ENCODE measurements at places on chromosomes 1 and 21. TPM values are rescaled to one million over a fixed set of nuclear protein-coding genes. Genes with fewer than 3 reads are reported as not detected.

GRCh38 chr1:92210701-92211100, 7.0 kb upstream of the C1orf146 start:
- DNase-seq: no peak

HCRTR1 gene
- 0.43 TPM for total RNA-seq

- no peak for DNase-seq
Measured at GRCh38 chr1:55120538-55120937, 81.2 kb downstream of the PCSK9 start.

DNA sequence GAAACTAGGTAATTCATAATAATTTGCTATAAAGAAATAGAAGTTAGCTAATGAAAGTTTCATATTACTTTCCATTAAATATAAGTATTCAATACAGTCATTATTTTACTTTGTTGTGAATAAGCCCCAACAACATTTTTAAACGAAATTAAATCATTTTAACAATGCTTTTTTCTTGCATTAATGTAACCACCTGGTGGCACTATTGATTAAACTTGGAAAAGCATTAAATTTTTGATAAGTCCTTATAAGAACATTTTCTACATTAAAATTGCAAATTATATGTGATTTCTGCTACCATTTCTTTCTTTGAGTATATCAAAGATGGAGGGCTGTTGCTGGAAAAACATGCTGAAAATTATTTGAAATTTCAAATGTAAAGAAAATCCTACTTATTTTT, 918.8 kb upstream of the TMPRSS15 start:
- DNase-seq: no peak

VWA5B1 gene
- 0.22 TPM for total RNA-seq

PGLYRP3 gene
- not detected for total RNA-seq

DNA sequence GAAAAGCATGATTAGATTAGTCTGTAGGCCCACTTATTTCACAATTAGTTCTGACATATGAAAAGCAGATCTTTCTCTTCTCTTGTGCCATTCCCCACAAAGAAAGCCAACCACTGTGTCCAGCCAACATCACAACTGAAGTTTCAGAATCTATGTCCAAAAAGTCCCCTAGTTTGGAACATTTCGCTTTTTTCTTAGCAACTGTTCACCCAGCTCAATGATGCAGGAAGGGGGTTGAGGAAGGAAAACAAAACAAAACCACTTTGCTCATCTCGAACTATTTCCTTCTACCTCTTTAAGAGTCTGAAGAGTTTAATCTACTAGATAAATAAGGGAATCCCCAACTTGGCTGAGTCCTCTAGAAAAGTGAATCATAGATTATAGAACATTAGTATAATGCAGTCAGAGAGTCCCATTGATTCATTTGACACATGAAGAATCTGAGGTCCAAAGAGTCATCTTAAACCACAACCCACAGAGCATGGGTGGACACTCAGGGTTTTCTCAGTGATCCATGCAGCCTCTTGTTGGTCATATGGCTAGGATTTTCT, 159.3 kb upstream of the SGIP1 start:
- DNase-seq: no peak

DNA sequence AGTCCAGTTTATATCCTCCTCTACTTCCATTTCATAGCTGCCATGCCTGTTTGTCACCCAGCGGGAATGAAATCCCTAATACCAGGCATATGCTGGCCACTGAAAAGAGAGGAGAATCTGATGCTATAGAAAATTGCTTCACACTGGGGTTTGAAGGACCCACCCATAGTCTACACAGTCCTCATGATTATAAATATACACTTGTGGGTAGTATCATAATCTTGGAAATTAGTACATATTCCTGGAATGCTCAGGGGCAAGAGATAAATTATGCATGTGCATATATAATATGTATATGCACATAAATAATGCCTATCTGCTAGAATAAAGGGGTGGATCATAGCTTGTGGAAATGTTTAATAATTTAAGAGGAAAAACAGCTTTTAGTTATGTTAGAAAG, 105.8 kb downstream of the PRRX1 start:
- no peak for DNase-seq

RNU1-2 gene
- total RNA-seq: not detected

DNA sequence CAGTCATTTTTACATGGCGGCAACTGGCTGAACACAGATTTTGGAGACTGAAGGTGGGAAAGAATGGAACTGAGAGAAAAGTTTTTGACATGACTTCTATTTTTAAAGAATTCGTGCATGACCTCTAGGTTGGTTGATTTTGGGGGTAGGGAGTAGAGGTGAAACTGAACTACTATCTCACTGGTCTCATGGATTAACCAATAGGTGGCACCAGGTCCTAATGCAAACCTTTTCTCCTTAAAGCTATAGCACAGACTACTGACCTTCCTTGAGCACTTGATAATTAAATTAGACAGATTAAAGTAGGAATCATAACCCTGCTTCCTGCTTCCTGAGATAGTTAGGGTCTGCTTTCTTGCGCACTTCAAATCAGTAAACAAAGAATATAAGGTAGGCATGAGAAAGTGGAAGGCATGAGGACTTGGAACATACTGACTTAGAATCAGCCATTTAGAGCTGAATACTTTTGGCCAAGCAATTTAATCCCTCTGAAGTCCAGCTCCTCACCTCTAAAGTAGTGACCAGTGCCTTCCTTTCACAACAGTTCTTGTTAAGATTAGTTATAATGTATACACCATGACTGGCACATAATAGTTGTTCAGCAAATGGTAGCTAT, 206.0 kb downstream of the CENPF start:
- DNase-seq: no peak

GRCh38 chr21:44734841-44735240, 23.5 kb upstream of the TSPEAR start:
- no peak for DNase-seq

GRCh38 chr1:85042413-85042812, 5.9 kb downstream of the MCOLN3 start:
- no peak for DNase-seq

PTPN22 gene
- 0.33 TPM for total RNA-seq

GUCA2A gene
- not detected for total RNA-seq

- peak; percentile 11 for DNase-seq
Measured at GRCh38 chr1:33721301-33721815, 142.5 kb upstream of the HMGB4 start.

PRAMEF6 gene
- total RNA-seq: not detected

SPATA17 gene
- total RNA-seq: 0.41 TPM

DNA sequence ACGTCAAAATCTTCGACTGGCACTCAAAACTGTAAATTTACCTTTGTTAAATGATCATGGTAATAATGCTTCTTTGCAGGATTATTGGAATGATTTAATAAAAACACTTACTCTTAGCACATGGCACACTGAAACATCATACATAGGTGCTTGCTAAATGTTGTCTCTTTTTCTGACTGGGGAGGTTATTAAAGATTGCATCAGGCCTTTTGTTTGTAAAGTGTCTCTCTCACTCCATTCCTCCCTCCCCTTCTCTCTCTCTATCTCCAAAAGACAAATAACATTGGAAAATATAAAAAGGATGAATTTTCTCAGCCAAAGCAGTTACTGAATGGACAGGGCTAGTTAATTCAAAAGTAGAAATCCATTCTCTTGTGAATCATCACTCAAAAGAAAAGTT, 404.2 kb downstream of the DPYD start:
- no peak for DNase-seq

S100A7 gene
- not detected for total RNA-seq

GRCh38 chr21:28773036-28773435, 219.6 kb downstream of the LTN1 start:
- DNase-seq: no peak

- no peak for DNase-seq
Measured at GRCh38 chr1:96962216-96962615, 240.6 kb downstream of the PTBP2 start.

OR2L2 gene
- total RNA-seq: not detected

DNA sequence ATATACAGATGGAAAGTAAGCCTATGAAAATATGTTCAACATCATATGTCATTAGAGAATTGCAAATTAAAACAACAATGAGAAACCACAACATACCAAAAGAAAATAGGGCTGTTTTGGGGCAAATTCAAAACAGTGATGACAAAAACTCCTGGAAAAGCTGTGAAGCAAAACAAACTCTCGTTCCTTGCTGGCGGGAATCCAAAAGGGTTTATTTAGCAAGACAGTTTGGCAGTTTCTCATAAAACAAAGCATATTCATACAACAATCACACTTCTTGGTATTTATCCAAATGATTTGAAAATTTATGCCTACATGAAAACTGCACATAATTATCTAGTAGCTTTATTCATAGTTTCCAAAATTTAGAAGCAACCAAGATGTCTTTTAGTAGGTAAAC, 44.4 kb downstream of the COL11A1 start:
- no peak for DNase-seq

DNA sequence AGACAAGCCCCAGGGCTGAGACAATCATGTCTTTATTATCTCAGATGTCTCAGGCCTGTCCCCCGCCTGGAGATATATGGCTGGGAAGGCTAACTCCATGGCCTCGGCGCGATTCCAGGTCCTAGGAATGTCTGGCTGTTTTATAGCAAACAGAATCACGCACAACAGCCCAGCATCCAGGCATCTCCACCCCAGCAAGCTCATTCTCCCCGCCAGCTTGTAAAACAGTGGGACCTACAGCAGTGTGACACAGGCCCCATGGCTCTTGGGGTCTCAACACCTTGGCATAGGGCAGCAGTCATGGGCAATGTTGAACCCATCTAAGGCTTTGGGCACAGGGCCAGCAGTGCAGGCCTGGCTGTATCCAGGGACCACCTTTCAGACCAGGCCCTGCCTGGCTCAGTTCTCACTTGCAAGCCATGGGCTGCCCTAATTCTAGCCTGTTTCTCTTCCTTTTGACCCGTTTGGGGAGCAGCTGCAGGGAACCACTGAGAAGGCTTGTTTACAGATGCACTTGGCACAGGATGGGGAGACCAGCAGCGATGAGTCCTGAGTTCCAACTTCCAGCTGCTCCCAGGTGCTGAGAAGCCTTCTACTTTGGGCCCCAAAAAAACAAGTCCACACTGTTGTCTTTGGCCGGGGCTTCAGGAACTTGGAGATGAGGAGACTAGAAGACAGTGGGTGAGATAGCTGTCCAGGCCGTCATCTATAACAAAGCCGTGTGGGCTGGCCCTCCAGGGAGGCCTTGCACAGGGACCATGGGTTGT, 34.4 kb downstream of the WNT4 start:
- DNase-seq: peak; percentile 56

PTPRF gene
- total RNA-seq: 7.4 TPM

DNA sequence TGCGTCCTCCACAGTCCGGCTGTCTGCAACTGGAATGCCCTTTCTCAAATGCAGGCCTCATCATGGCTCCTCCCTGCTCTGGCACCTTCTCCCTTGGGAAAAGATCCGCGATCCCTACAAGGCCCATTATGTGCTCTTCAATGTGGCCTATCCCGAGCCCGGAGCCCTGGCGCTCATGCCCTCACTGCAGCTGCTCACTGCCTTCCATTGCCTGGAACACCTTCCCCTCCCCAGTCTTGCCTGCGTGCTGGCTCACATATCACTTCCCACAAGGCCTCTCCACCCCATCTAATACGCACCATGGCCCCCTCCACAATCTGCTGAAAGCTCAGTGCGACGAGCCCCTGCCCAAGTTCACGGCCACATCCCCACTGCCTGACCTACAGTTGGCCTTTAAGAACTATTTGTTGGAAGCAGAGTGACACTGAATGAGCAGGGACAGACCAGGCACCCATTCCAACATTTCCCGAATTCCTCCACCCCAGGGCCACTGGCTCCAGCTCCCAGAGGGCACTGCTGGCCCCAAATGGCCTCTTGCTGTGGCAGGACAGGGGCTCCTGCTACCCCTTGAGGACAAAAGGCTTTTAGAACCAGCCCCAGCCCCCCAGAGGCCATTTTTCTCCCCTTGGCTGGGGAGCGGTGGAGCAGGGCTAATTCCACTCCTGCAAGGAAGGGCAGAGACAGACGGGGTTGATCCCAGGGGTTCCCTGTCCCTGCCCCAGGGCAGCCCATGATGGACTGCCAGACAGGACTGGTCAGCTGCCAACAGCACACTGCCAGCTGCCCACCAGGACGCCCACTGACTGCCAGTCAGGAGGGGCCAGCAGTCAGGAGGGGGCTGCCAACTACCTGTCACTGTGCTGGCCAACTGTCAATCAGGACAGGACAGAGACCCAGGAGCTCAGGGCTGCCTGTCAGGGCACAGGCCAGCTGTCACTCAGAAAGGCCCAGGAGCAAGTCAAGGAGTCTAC, 64.8 kb downstream of the DHRS3 start:
- no peak for DNase-seq

DNA sequence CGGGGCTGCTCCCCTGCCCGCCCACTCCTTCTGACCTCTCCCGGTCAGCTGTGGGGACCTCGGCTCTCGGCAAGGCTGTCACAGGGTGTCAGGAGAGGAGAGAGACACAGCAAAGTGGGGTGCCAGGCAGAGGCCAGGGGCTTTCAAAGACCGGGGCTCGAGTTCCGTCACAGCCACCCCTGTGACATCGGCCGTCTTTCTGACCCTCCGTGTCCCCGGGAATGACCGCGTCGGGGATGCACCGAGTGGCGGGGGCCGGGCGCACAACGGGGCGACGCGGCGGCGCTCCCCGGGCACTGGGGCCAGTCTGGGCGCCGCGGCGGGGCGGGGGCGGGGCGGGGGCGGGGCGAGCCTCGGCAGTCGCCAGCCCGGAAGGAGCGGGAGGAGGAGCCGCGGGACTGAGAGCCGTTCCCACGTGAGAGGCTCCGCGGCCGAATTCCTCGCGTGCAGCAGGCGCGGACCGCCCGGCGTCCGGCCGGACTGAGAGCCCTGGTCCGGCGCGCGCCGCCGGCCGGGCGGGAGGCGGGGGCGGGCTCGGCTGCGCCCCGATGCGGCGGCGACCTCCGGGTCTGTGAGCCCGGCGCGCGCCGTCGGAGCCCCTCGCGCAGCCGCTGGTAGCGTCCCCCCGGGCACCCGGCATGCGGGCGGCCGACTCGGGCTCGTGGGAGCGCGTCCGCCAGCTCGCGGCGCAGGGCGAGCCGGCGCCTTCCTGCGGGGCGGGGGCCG, 229.7 kb upstream of the TMEM51 start:
- DNase-seq: peak; percentile 73

DNA sequence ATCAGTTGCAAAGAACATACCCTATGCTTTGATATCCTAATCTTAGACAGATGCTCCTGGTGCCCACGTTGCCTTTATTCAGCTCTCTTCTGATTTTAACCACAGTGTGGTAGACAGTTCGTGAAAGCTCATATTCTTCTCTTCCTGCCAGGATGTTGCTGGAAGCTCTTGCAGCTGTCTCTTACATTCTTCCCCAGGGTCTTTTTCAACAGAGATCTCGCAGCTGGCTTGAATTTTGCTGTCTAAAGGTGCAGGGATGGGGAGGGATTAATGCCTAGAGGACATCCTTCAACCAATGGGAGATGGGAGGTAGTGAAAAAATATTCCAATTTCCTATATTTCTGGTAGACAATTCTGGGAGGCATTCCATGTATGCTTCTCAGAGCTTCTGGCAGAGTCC, 150.0 kb upstream of the APP start:
- DNase-seq: no peak

HAPLN2 gene
- total RNA-seq: 1.2 TPM

CD52 gene
- total RNA-seq: 4.9 TPM

DNA sequence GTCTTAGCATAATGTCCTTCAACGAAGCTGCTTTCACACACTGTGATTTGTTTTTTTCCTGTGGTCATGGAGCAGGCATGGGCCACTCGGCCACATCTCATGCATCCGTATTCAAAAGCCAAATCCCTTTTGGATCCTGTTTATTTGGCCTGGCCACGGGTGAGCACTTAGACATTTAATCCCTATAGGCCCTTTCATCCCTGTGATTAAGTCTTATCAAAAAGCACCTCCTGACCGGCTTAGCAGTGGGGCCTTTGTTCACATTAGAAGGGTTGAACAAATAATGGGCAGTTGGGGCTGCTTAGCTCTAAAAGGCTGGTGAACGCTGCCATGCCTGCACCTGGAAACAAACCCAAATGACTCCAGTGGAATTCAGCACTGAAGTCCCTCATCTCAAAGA, 2.0 kb downstream of the KCNE2 start:
- peak; percentile 28 for DNase-seq

NFASC gene
- 38.5 TPM for total RNA-seq

All from right atrium auricular region (tissue), 2 donors.